ENCODE measurements at places on chromosomes 7 and 10.

- DNase-seq, result no peak
These were observed 71.4 kb downstream of the NEURL1 start for GRCh38 chr10:103564776-103565520.

DNA sequence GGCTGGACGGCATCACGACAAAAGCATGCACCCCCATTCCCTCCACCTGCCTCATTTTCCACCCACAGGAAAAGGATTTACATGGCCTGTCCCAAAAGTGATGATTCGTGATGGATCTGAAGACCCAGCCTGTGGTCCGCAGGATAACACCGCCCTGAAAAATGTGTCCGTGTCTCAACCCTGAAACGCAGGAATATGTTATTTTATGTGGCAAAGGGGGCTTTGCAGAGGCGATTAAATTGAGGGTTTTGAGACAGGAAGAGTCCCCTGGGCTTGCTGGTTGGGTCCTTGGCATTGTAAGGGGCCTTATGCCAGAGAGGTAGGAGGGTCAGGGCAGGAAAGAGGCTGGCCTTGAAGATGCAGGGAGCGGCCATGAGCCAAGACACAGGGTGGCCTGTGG lies 80.2 kb upstream of the PPP2R2D start:
- no peak for DNase-seq

- no peak for DNase-seq
These were observed 4.1 kb downstream of the LBX1 start for GRCh38 chr10:101224910-101225823.

DNA sequence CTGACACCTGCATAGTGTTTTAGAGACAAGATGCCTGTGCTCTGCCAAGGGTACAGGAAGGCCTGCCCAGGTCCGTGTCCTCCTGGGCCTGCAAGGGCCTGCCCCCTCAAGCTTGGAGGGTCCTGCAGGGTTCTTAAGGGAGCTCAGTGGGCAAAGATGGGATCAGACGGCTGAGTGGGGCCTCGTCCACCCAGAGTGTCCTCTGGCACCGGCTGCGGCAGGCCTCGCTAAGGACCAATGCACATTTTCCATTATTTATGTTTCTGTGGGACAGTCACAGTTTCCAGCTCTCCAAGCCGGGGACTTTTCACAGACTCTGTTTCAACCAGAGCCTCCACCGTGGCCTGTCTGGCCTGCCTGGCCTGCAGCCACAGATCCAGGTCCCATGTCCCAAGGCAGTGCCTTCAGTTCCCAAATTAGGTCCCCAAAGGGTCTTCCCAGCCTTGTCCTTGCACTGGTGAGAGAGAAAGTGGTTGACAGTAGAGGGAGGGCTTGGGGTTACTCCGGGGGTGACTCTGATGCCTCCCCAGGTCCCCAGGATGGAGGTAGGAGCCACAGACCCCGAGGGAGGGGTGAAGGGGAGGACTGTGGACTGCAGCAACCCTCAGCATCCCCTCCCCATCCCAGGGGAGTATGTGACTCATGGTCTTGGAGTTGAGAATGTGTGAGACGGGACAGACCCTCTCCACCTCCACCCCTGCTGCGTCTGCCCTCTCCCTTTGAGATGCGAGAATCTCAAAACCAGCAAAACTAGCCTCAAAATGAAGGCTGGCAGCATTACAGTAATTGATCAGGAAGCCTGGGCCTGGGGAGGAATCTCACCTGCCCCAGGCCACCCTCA lies 14.8 kb downstream of the MYL10 start:
- DNase-seq, result no peak

- DNase-seq, result no peak
These were observed 74.9 kb downstream of the HDAC9 start for GRCh38 chr7:18570441-18570840.

DNA sequence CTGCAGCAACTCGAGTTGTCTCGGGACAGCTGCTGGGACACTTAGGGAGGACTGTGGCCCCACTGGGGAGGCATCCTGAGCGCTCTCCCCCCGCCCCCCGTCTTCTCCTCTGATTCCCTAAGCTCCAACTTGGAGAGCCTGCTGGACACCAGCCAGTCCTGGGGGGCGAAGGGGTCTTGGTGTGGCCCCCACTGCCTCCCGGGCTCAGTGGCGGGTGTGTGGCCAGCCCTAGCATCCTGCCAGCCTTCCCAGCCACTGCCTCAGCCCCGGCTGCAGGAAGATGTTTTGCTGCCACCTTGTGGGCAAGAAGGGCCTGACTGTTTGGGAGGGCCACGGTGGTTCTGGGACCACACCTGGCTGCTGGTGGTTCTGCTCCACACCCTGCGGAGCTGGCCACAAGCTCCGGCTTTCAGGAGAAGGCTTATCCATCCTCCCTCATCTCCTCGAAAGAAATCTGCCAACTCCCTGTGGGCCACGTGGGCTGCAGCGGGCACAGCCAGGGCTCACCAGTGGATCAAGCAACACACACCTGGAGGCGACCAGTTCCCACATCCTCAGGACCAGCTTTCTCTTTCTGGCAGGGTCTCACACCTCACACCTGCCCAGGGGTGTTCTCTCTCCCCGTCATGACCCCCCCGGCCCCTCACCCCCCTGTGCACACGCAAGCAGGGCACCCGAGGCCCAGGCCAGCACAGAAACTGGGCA lies 24.8 kb downstream of the AGAP3 start:
- DNase-seq, result no peak
